ENCODE measurements at places on chromosomes 6 and 20. TPM values are rescaled to one million over a fixed set of nuclear protein-coding genes. Genes with fewer than 3 reads are reported as not detected.

DNA sequence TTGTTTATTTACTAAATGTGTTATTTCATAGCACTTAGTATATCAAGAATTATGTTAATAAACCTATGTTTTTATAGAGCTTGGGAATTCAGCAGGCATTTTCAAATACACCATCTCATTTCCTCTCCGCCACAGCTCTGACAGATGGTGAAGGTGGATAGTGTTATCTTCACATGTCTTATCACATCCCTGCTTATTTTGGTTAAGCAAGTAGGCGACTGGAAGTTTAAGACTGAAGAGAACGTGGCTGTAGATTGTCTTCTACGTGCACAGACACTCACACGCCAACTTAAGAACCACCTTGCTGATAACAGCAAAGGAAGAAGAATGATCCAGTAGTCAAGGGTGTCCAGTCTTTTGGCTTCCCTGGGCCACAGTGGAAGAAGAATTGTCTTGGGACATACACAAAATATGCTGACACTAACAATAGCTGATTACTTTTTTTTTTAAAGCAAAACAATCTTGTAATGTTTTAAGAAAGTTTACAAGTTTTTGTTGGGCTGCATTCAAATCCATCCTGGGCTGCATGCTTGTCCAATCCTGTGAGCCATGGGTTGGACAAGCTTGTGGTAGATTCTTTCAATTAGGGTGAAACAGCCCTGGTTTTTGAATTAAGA lies 43.3 kb upstream of the SCGN start:
- no peak for DNase-seq

DNA sequence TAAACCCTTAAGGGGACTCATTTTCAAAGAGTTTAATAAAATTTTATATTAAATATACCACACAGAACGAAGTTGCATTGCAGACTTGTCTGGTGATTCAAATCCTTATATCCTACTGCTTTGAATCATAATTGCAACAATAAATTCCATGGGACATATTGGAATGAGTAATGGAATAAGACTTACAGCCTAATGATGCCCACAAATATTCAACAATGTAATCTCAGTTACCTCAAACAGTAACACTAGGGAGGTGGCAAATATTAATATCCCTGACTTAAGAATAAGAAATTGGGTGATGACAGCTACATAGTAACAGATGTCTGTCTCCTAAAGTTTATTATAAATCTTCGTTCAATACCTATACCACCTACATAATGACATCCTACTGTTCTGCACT lies 52.6 kb downstream of the BMP5 start:
- DNase-seq, result no peak

DNA sequence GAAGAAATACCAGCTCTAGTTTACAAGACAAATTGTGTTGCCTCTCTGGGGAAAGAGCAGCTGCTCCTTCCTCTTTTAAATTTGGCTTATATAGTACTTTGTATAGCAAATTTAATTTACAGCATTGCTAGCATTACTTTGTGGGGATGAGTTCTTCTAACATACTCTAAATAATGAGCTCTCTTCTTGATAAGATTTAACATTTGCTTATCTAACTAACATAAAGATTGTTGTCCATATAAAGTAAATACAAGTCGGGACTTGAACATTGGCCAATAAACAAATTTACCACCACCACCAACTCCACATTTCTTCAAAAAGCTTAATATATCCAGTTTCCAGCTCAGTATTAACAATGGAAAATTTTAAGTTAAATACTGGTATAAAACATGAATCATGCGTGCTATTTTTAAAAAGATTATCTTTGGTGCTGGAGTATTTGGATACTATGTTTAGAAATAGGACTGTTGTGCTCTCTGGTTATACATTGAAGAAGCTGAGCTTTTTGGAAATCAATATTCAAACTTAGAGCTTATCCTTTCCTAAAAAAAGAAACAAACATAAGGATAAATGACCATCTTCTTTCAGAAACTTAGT lies 1146.9 kb upstream of the GJE1 start:
- no peak for DNase-seq

- no peak for DNase-seq
Observed at GRCh38 chr6:144104488-144104887, 9.1 kb upstream of the SF3B5 start.

GRCh38 chr6:129598244-129599187 lies 111.5 kb downstream of the ARHGAP18 start:
- DNase-seq, result peak; percentile 75

- DNase-seq, result no peak
Observed at GRCh38 chr6:46760925-46761324, 14.2 kb downstream of the ANKRD66 start.

- peak; percentile 49 for DNase-seq
Observed at GRCh38 chr6:111624401-111625098, 18.9 kb upstream of the TRAF3IP2 start.

- DNase-seq, result no peak
Observed at GRCh38 chr6:34836008-34836407, 44.1 kb downstream of the BLTP3A start.

The RSPO4 gene
- polyA plus RNA-seq, result 0.19 TPM

DNA sequence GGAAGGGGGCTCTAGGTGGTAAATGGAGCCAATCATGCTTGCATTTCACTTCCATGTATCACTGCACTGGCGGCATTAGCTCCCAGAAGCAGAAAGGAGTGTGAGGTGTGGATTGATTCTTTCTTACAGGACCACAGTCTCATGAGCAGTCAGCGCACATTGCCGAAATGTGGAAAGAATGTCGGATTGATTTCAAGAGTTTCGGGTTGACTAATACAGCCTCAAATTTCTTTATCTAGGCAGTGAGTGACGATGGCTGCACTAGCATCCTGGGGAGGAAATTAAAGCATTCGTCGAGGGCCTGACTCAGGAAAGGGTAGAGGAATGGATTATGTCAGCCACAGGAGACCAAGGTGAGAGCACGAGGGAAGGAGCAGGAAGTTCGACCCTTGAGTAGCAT lies 222.8 kb upstream of the CDYL start:
- DNase-seq, result no peak

All from muscle of back (tissue), 13 donors.